ENCODE measurements at places on chromosomes 12 and 14.

GRCh38 chr12:3641428-3642018 is 111.4 kb downstream of the CRACR2A start:
- peak; percentile 19 for DNase-seq

DNA sequence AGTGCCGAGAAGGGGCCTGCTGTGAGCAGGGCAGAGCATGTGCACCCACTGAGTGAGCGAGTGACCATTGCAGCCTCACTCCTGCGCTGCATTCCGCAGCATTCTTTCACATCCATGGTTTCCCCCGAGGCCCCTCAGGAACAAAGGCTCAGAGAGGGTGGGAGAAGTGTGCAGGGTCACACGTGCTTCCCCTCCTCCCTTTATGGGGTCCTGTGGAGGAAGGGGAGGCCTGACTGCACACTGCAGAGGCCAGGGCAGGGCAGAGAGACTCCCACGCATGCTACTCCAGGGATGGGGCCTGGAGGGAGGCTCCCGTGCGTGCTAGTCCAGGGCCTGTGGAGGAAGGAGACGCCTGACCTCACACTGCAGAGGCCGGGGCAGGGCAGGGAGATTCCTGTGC is 63.2 kb downstream of the DIO3 start:
- no peak for DNase-seq

DNA sequence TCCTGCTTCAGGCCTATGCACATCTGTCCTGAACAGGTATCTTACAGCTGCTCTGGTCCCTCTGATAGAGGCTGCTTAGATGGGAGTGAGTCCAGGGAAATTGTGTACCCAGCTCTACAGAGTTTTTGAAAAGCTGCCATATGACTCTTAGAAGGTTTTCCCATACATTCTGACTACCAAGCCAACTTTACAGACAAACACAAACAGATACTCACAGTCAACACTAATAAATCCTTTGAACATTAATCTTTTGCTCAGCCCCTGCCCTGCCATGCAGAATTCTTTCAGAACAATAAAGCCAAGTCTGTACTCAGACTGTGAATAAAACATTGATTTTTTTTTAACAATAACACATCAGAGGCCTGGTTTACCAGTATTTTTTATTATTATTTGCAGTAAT is 21.4 kb upstream of the RASSF8 start:
- DNase-seq = no peak

- DNase-seq = no peak
These were observed 1.5 kb downstream of the KRT75 start for GRCh38 chr12:52432559-52433207.

DNA sequence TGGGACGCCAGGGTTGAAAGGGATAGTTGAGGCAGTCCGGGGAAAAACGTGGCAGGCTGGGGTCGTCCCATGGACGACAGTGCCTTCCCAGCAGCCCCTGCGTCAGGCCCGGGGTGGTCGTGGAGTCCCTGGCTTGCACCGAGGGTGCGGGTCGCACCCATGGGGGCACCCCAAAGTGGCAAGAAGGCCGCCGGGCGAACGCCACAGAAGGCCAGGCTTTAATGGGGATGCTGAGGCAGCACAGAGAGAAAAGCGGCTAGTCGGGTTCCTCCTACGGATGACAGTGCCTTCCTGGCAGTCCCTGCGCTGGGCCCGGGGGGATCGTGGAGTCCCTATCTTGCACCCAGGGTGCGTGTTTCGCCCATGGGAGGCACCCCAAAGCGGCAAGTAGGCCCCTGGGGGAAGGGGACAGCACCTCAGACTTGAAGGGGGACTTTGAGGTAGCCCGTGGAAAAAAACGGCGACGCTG is 158.6 kb upstream of the ALG10B start:
- no peak for DNase-seq

DNA sequence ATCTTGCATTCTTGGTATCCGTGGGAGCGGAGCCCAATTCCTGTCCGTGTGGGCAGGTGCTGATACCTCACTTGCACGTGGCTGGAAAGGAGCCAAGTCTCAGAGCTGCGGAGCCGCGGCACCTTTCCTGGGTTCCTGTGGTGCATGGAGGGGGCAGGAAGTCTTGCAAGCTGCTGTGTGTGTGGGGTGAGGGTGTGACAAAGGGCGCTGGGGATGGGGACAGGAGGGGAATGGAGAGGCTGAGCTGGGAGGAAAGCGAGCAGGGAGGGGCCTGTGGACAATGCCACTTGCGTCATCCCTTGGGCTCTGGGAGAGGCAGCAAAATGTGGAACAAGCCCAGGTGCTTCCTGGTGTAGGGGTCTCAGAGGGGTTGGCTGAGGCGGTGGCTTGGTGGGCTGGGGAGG is 86.7 kb downstream of the CALM1 start:
- no peak for DNase-seq

DNA sequence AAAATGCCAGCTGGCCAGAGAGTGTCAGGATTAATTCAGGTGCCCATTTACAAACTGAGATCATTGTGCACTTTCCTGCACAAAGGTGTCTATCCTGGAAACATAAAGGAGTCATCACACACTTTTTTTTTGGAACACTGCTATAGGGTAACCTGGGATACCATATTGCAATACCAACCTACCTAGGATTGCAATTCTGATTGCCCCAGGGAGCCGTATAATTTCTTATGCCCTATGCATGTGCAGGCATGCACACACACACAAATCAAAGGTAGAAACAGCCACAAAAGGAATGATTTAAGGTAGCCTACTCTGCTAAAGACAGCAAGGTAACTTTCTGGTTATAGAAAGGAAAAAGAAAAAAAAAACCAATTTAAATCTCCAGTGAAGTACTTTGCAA is 285.3 kb upstream of the KITLG start:
- no peak for DNase-seq

DNA sequence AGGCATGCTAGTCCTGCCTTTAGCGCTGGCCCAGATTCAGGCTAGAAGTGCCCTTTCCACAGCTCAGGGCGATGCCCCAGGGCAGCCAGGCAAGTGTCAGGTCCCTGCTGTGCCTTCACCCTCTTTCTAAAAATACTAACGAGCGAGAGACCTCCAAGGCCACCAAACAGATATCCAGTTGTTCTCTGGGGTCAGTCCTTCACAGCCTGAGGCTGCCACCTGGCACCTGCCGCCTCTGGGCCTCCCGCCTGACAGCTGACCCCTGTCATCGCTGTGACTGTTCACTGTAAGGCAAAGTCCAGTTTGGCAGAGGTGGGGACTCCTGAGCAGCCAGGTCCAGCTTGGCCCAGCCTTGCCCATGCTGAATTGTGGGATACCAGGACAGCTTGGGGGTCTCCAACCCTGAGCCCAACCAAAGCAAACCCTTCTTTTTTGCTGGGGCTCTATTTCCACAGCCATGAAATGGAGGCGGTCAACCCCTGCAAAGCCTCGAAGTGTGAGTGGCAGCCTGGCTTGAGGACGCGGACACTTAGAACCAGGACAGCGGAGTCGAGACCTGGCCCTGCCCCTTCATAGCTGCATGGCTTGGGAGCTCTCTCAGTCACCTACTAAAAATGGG is 79.9 kb downstream of the NINJ2 start:
- DNase-seq = no peak

DNA sequence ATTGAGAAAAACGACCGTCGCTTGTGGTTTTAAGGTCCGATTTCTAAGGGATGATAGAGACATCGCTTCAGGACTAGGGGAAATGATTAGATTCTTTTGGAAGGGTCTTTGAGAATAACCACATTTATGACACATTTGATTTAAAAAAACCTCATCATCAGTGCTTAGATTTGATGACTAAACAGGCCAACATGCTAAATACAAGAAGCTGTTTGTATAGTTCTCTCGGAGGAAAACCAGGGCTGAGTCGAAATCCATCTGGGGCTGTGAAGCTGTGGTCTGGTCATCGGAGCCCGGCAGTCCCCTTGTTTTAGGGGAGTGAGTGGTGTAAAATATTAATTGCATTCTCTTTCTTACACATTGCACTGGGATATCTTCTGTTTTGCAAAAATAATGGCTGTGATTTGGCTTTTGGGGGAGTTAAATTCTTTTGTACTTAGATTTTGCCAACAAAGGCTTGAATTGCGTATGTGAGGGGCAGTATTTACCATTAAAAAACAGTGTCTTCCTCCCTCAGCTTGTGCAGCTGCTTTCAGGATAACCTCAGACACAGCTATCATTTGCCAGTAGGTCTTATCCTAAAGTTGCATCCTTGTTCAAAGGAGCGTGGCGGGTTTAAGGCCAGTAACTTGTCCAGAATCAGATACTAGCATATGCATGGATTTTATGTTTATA is 550 bp downstream of the GNG2 start:
- no peak for DNase-seq

DNA sequence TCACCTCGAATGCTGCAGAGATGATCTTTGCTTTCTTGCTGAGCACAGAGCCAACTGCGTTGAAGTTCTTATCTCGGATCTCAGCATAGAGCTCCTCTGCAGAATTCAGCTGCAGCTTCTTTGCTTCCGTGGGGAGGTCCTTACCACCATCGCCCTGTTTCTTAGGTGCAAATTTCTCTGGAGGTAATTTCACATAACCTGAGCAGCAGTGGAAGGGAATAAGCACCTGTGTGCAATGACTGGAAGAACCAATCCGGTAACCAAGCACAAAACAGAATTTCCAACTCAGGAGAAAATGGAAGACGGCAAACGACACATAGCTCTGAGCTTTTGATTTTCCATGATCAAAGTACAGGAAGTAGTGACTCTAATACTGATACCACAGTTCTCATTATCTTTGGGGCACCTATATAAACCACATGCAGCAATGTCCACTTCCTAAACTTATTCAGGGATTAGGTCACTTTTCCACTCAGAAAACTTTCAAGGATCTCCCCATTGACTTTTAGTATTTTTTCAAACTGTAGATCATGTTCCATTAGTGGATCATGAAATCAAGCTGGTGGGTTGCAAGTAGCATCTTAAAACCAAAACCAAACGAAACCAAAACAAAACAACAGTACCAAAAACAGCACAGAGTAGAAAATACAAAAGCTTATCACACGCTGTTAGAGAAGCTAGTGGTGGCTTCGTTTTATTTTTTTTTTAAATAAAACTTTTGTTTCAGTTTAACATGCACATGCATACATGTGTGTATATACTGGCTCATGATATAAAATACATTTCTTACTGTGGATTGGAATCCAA is 18.9 kb upstream of the DIABLO start:
- DNase-seq = no peak

DNA sequence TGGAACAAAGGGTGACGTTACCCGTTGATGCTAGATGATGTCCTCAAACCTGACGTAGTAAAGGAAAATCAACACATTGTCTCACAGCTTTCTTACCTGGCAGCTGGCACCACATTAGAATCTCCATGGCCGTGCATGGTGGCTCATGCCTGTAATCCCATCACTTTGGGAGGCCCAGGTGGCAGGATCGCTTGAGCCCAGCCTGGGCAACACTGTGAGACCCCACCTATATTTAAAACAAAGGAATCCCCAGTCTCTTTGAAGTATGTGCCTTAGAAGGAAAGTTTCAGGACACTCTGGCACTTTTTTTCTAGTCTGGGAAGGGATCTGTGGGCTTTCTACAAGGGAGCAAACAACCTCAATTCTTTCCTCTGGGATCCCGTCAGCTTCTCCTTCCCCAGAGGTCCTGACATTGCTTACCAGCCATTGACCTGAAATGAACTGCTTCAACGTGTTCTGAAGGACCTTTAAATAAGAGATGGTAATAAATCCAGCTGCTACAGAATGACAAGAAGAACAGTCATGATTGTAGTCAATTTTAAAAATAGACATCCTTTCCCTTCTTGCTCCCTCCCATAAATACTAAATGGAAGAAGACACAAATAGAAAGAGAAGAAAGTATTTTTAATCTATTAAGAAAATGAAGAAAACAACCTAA is 33.7 kb upstream of the TTC7B start:
- no peak for DNase-seq

GRCh38 chr12:23684121-23684520 is 265.3 kb downstream of the SOX5 start:
- peak; percentile 7 for DNase-seq

- no peak for DNase-seq
These were observed 232.1 kb downstream of the FOXN3 start for GRCh38 chr14:89184952-89185351.

DNA sequence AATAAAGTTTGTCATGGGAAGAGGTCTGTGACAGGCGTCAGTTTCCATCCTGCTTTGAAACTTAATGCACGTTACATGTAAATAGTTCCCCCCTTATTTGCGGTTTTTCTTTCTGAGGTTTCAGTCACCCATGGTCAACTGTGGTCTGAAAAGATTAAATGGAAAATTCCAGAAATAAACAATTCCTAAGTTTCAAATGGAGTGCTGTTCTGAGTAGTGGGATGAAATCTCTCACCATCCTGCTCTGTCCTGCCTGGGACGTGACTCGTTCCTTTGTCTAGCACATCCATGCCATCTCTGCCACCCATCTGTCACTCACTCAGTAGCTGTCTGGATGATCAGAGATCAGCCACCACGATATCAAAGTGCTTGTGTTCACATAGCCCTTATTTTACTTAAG is 51.3 kb upstream of the DICER1 start:
- DNase-seq = no peak

- no peak for DNase-seq
These were observed 34.3 kb upstream of the GAS2L3 start for GRCh38 chr12:100539202-100539601.

- peak; percentile 70 for DNase-seq
These were observed 6.6 kb downstream of the POMT2 start for GRCh38 chr14:77314043-77314442.

DNA sequence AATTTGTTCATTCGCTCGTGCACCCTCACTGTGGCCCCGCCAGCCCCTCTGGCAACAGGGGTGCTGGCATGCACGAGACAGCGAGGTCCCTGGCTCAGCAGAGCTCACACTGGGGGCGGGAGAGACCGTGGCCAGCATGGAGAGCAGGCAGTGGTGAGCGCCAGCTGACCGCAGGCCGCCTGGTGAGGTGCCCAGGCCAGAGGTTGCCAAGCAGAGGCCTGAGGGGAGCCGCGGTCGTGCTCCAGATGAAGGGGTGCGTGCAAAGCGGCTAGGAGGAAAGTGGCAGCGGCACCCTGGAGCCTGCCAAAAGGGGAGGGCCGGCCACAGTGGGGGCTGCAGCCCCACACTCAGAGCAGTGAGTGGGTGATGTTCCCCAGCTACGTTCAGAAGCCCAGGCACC is 56.1 kb downstream of the CDC42BPB start:
- no peak for DNase-seq

DNA sequence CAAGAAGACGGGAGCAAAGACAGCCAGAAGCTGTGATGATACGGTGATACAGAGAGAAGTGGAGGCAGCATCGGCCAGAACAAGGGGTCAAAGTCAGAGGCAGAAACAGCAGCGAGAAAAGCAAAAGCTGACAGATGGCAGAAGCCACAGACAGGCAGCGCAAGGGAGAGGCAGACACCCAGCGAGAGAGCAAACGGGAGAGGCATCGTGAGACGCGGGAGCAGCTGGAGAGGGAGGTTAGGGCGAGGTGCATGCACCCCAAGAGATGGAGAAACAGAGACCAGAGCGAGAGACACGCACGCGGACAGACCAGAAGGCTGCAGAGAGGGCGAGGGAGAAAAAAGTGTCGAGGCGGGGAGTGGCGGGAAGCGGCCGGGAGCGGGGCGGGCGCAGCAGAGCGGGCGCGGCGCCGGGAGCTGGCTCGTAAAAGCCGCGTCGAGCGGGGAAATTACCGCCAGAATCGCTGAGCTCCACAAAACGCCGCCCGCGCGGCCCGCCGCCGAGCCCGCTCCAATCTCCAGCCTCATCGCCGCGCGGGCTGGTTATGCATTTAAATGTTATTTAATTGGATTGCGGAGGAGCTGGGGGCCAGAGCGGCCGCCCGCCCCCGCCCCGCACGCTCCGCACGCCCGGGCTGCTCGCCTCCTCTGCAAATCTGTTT is 15.6 kb downstream of the SMUG1 start:
- DNase-seq = no peak
